ELR (cell line): ENCODE measurements at places on chromosomes 1 and 21.

DNA sequence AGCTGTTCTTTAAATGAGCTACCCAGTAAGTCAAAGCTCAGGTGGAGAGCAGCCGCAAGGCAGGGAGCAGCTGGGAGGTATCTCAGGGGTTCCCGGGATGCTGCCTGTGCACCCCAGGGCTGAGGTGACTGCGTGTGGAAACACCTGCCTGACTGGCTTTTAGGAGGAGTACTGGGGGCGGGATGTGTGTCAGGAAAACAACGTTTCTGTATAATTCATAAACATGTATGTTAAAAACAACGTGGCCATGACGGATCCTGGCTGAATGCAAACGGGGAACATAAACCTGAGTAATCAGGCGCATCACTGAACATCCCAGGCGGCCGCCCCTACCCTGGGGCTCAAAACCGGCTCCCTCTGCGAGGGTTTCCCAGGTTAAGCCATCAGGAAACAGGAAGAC is 1.5 kb downstream of the C1orf159 start:
- no peak for DNase-seq

DNA sequence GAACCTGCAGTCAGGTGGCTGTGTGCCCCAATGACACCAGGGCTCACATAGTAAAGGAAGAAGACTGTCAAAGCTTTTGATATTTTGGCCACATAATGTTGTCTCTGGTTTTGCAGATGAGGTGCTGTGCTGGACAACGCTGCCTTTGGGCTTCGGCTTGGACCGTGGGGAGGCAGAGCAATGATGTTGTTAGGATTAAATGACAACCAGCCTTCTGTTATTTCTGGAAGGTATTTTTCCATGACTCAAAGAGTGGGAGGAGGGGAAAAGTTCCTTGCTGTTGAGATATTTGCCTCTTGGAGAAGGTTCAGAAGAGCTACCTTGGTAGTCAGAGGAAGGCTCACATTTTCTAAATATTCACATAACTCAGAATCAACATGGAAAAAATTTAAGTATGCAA is 187.3 kb upstream of the GALNT2 start:
- no peak for DNase-seq

DNA sequence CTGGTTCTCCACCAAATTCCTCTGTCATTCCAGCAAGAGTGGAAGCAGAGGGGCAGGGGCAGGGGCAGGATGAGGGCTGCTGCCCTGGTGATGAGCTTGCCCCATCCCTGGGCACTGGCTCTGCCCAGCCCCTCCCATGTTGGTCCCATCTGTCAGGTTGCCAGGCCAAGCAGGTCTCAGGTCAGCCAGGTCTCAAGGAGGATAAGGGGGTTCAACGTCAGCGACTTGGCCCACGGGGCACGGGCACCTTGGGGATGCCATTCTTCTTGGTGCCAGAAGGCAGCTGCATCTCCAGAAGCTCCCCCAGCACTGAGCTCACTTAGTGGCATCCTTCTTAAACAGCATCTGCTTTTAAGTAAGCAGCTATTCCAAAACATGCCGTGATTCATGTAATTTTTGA is 133.1 kb downstream of the AJAP1 start:
- DNase-seq: no peak

- peak; percentile 63 for DNase-seq
Measured at GRCh38 chr1:168136709-168137514, at the start of gene GPR161. GPR161 (minus strand) TSS chr1:168136930; CDS start chr1:168104850, 32,080 bp downstream.

- DNase-seq: no peak
Measured at GRCh38 chr21:42829954-42830353, 49.4 kb downstream of the WDR4 start.
